ENCODE measurements at places on chromosomes 5 and 9. TPM values are rescaled to one million over a fixed set of nuclear protein-coding genes. Genes with fewer than 3 reads are reported as not detected.

The NME5 gene
- total RNA-seq, result 1.4 TPM

The IRX2 gene
- total RNA-seq, result not detected

The ZNF618 gene
- 41.2 TPM for total RNA-seq

The VCAN gene
- total RNA-seq, result 10.4 TPM

The F2R gene
- 331 TPM for total RNA-seq

The TSC1 gene
- 49.3 TPM for total RNA-seq

The EDIL3 gene
- 3.5 TPM for total RNA-seq

The ZNF354C gene
- 5.6 TPM for total RNA-seq

The CACFD1 gene
- 4.9 TPM for total RNA-seq

The TERT gene
- not detected for total RNA-seq

All from vein endothelial cell (primary cell).